Effector CD8-positive, alpha-beta T cell (primary cell): ENCODE measurements at places on chromosomes 5 and 9.
A peak's percentile ranks its signal among the peaks of the same experiment; 100 is the strongest.

DNA sequence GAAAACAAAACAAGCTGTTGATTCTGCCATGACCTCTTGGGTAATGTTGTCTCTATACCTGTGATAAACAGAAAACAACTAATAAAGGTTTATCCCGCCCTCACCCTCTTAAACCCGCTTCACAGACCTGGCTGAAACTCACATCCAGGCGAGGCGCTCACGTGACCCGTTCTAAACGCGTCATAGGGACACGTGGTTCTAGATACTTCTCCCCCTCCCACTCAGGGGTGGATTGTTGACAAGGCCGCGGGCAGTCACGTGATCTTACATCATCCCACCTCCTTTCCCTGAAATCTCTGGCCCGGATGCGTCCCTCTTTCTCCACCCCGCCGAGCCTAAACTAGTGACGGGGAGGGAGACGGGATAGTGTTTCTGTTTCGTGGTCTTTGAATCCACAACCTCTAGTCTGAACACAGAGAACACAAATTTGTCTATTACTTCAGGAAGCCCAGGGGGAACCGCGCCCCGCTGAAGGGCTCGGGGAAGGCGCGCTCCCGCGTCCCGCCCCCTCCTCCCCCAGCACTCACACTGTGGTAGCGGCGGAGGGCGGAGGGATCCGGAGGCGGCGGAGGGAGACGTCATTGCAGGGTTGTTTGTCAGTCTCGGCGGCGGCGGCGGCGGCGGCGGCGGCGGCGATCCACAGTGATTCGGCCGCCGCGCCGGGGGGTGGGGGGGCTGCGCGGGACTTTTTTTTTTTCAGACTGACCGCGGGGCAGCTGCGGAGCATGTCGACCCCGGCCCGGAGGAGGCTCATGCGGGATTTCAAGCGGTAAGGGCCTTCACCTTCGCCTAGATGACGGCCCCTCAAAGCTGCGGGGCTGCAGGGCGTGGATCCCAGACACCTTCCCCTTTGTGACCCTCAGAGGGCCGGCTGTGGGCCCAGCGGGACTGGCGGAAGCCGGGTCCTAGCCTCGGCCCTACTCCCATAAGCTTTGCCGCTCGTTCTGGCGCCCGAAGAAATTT lies at the start of gene UBE2B:
TSS of gene UBE2B (plus strand) at position 699 of the 963 bp plus-strand sequence. CDS start at position 726, 27 bp downstream.
- peak; percentile 96 for DNase-seq

- no peak for DNase-seq
Observed at GRCh38 chr5:16886366-16886736, 49.7 kb downstream of the MYO10 start.

DNA sequence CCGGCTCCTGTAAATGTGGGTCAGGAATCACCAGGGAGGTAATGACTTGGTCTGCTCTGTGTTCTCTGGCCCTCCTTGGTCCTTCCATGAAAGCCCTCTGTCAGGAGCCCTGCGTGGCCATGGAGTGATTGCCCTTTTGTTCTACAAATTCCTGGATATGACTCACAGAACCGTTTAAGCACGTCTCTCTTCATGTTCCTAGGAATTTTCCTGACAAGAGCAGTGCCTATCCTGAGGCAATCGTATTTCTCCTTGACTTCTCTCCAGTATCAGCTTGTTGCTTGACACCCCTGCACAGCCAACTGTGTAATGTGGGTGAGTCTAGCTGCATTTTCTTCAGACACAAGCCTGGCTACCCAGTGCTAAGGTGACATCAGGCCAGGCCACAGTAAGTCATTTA lies 274.3 kb upstream of the ZNF462 start:
- DNase-seq = no peak

- no peak for DNase-seq
Observed at GRCh38 chr9:116647515-116647809, 39.6 kb upstream of the TRIM32 start.

DNA sequence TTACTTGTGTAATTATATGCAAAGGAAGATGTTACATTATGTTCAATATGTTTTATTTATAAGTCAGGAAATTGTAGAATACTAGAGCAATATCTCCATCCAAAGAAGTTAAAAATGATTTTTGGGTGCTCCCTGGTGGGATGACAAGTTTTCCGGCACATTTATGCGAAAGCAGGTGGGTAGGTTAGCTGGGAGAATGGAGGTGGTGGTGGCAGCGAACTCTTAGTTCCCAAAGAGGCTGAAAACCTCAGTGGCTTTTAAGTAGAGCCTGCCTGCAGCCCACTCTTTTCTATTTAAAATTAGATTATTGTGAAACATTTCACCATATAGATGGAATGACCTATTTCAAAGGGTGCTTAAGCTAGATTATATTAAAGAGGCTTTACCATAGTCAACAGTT lies 51.8 kb downstream of the ANKRD33B start:
- DNase-seq = no peak

- DNase-seq = no peak
Observed at GRCh38 chr5:170151097-170151831, 45.6 kb downstream of the FOXI1 start.

DNA sequence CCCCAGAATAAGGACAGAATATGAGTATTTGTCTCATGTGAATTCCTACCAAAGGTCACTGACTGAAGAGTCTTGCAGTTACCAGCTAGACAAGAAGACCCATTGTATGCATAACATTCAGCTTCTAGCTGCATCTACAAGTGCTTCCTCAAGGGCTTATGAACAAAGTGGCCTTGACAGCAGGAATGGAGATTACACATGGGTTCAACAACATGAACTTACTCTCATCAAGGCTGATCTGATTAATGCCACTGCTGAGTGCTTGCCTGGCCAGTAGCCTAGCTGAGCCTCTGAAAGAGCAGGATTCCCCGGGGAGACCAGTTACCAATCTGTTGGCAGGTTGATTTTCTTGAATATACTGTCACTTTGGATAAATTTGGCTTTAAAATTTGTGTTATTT lies 76.7 kb upstream of the CHD1 start:
- DNase-seq = no peak

GRCh38 chr5:54387659-54388232 lies 67.8 kb upstream of the HSPB3 start:
- no peak for DNase-seq

GRCh38 chr5:122741681-122742080 lies 33.2 kb upstream of the SNX2 start:
- no peak for DNase-seq

GRCh38 chr5:10863763-10864383 lies 102.8 kb upstream of the DAP start:
- peak; percentile 3 for DNase-seq

DNA sequence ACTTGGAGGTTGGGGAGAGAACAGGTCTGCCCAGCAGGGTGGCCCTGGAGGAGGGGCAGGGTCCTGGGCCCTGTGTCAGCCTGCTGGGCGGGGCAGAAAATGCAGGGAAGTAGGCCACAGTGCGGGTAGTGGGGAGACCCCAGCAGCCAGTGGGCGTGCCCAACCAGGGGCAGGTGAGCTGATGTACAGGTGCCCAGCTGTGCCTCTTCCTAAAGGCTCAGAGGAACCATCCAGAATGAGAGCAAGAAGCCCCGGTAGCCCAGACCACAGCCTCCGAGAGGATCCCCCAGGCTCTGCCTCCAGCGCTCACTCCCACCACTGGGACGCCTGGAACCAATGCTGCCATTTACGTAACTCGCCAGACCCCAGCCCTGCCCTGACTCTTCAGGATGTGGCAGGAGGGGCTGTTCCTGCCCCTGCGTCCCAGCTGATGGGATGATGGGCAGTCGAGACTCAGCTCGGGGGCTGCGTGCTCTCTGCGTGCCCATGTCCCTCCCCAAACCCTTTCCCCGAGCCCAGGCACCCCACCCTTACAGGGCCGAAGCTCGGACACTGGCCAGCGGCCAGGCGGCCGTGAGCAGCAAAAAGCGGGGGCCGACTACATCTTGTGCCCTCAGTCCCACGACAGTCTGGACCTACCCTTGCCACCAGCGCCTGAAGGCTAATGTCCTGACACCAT lies 17.9 kb upstream of the QRFP start:
- no peak for DNase-seq
